Muscle of back (tissue), 13 donors: ENCODE measurements at places on chromosomes 7 and 10.

- no peak for DNase-seq
Observed at GRCh38 chr7:88492153-88492552, 185.5 kb upstream of the STEAP4 start.

GRCh38 chr7:119436882-119437281, 836.1 kb upstream of the KCND2 start:
- DNase-seq = no peak

DNA sequence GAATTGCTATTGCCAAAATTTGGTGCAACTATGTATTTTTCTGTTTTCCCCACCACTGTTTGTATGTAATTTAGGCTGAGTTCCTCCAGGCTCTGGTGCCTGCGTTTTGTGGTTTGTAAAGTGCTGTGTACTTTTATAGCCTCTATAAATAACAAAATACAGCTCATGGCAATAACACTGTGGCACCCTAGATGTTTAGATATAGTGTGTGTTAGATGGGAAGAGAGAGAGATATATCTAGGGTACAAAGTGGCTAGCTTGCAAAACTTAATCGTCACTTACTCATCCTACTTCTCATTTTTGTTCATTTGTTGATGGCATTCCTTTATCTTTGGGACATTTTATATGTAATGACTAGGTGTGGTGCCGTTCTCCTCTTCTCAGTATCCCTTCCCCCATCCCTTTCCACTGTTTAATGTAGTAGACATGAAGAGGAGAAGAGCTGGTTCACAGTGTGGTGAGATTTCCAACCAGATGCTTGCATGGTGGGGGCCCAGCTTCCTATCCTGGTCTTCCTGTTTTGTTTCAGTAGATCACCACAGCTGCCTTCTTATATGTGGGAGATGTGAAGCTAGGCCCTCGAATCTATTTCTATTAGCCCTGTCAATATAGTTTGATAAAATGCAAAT, 115.0 kb downstream of the SND1 start:
- no peak for DNase-seq

- no peak for DNase-seq
Observed at GRCh38 chr7:4934419-4935025, 24.5 kb downstream of the MMD2 start.

- DNase-seq = peak; percentile 17
Observed at GRCh38 chr10:26430641-26431163, 7.4 kb upstream of the APBB1IP start.

DNA sequence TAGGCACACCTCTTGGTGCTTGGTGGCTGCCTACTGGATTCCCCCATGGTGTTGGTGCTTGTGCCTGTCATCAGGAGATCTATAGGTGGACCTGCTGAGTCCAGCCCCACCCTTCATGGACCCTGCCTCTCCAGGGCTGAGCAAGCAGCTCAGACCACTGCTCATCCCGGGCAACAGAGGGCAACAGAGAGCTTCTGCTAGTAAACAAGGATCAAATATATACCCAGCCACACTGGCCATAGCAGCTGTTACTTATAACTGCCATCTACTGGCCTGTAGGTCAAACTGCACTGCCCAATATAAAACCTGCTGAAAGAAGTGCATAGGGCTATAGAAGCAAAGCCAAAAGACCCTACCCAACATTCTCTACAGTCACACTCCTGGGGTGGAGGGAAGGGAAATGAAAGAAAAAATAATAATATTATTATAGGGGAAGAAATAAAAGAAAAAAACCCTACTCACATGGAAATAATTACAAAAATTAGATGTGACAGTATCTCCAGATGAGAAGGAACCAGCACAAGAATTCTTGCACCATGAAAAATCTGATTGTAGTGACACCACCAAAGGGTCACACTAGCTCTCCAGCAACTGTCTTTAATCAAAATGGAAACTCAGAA, 54.9 kb upstream of the ZNF800 start:
- no peak for DNase-seq

GRCh38 chr10:14032406-14032998, 298.2 kb downstream of the FRMD4A start:
- DNase-seq = no peak

DNA sequence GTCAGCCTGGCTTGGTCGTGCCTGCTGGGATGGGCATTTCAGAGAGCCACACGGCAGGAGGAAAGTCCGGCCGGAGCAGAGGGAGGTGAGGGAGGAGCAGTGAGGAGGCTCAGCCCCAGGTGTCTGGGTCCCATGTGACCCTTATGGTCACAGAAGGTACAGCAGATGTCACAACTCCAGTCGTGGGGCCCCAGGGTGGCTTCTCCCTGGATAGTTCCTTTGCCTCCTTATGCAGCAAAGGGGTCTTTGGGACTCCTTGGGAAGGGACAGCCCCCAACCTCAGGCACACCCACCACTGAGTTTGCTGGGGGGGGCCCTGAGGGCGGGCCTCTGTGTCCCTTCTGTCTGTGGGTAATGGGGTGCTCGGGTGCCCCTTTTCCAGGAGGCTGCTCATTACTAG, 19.6 kb upstream of the PRKAG2 start:
- DNase-seq = no peak

- DNase-seq = no peak
Observed at GRCh38 chr7:112881-113280, 79.5 kb upstream of the FAM20C start.

DNA sequence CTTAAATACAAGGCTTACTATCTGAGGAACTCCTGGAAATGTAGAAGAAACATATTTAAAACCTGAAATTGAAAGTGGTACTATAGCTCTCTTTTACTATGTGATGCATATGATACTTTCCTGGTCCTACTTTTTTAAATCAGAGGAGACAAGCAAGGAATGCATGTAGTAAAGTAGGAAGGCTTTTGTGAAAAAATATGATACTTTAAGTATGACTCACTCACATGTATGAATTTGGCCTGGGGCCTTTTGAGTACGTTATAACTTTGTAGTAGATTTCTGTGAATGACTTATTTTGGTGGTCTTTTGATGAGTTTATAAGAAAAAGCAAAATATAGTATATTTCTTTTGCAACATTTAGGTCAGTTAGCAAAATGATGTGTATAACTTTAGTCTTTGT, 53.8 kb downstream of the TAX1BP1 start:
- no peak for DNase-seq

- DNase-seq = peak; percentile 97
Observed at GRCh38 chr10:15168291-15168785, at the start of gene NMT2. Gene NMT2 (minus strand): TSS chr10:15168693. CDS start chr10:15168612, 81 bp downstream.
